Gastrocnemius medialis (tissue), 4 donors: ENCODE measurements at places on chromosomes 2 and 18. TPM values are rescaled to one million over a fixed set of nuclear protein-coding genes. Genes with fewer than 3 reads are reported as not detected.

- no peak overlapping the region for H3K27ac ChIP-seq
- no peaks in the 10 kb centered on the region for H3K36me3 ChIP-seq
- peak overlapping the region; percentile 28 for H3K4me3 ChIP-seq
- H3K27me3 ChIP-seq: no peaks in the 10 kb centered on the region
Measured at GRCh38 chr2:10432311-10433181, 15.6 kb downstream of the ODC1 start.

DNA sequence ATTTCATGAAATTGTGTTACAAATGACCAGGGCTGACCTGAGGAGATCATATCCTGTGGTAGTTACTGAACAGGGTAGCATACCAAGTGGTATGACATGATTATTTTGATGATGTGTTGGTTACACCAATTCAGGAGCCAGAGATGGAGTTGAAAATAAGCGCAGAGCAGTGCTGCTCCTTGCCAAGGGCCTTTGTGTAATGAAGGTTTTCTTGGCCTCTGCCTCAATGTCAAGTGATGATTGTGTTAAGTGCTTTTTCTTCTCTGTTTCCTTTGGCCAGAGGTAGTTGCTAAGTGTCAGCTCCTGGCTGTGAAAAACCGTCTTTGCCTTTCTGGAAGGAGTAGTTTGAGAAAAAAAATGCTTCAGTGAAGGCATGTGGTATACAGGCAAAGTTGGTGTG, 131.2 kb downstream of the CERS6 start:
- H3K36me3 ChIP-seq: no peaks in the 10 kb centered on the region
- no peak overlapping the region for H3K27ac ChIP-seq
- no peak overlapping the region for H3K4me3 ChIP-seq
- no peaks in the 10 kb centered on the region for H3K27me3 ChIP-seq
- peaks cover 23% of the 10 kb centered on the region for H3K4me1 ChIP-seq

DNA sequence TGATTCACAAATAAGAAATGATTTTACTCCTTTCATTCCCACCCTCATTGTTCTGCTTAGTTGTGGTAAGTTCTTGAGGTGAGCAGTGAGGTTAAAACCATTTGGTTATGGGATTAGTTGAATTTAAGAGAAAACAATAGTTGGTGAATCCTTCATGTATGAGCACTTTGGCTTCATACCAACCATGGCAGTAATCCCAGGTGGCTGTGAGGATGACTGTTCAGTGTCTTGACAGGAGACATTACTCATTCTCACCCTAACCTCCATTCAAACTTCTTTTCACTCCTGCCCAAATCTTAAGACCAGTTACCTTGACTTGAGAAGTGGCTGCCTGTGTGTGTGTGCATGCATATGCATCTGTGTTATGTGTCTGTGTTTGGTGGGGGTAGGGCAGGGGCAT, 143.1 kb downstream of the SETBP1 start:
- DNase-seq: peak; percentile 38
- no peak overlapping the region for H3K4me3 ChIP-seq
- peak overlapping the region; percentile 21 for H3K27ac ChIP-seq
- H3K27me3 ChIP-seq: no peaks in the 10 kb centered on the region
- no peaks in the 10 kb centered on the region for H3K36me3 ChIP-seq
- peaks cover 57% of the 10 kb centered on the region for H3K4me1 ChIP-seq

- no peaks in the 10 kb centered on the region for H3K36me3 ChIP-seq
- no peaks in the 10 kb centered on the region for H3K27me3 ChIP-seq
- H3K4me3 ChIP-seq: no peak overlapping the region
- no peaks in the 10 kb centered on the region for H3K4me1 ChIP-seq
- DNase-seq: peak; percentile 45
- no peak overlapping the region for H3K27ac ChIP-seq
Measured at GRCh38 chr2:24832073-24832461, 38.8 kb downstream of the CENPO start.

GRCh38 chr2:46886268-46887027, 29.2 kb downstream of the MCFD2 start:
- no peaks in the 10 kb centered on the region for H3K27me3 ChIP-seq
- peaks cover 13% of the 10 kb centered on the region for H3K4me1 ChIP-seq
- H3K27ac ChIP-seq: no peak overlapping the region
- no peaks in the 10 kb centered on the region for H3K36me3 ChIP-seq
- H3K4me3 ChIP-seq: no peak overlapping the region

Gene CD8B2
- not detected for total RNA-seq

- H3K36me3 ChIP-seq: no peaks in the 10 kb centered on the region
- no peaks in the 10 kb centered on the region for H3K4me1 ChIP-seq
- no peak for DNase-seq
- no peaks in the 10 kb centered on the region for H3K27me3 ChIP-seq
- H3K27ac ChIP-seq: no peak overlapping the region
Measured at GRCh38 chr18:68186039-68186438, 528.9 kb downstream of the TMX3 start.

Gene HJURP
- not detected for total RNA-seq
